ENCODE measurements at places on chromosomes 5 and 9.

GRCh38 chr5:32098291-32098690 is 75.8 kb downstream of the GOLPH3 start:
- no peak for DNase-seq

- DNase-seq: no peak
Observed at GRCh38 chr5:152813526-152813925, 408.4 kb upstream of the NMUR2 start.

DNA sequence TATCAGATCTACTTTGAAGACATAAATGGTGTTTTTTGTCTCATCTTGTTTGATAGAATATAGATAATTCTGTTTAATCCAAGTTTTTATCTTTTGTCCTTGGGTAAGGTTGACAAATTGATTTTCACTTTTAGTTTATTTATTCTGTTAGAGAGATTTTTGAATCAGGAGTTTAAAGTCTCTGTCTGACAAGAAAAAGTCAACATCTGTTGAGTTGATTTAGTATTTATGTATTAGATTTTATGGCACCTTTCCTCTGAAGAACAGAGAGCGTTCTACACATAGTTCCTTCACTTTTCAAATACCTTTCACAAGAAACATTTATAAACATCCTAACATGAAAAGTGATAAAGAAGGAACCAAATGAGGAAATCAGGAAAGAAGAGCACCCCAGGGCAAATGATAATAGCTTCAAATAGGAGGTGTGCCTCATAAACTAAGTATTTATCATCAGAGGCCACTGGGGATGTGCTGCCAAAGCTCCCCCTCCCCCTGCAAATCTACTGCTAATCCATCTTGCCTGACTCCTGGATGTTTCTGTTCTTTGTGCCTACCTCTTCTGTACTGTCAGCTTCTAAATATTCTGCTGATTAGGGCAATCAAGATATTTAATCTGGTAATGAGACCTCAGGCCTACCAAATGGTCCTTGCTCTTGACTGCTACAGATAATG is 457.7 kb upstream of the CHD1 start:
- no peak for DNase-seq

DNA sequence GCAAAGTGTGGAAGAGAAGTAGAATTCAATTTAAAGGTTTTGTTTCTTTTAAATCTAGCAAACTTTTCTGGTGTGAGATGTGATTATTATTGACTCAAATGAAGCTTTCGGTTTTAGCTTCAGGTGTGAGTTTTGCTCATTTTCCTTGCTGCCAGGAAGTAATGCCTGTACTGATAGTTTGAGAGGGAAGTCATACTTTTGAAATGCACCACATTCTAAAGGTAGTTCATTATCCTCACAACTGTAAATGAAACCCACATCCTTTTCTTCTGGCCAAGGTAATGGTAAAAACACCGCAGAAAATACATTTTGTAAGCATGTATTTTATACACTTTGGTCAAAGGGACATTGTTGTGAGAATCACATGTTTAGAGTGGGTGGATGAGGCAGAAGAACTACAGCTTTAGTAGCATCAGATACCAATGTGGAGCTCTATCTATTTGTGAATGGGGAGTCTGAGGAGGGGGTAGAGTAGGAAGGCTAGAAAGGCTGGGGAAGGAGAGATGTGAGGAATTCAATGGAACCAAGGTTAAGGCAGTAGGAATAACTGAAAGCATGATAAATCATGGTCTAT is 167.0 kb upstream of the CDKN2B start:
- DNase-seq: no peak

- DNase-seq: no peak
Observed at GRCh38 chr5:143933451-143933850, 121.5 kb downstream of the HMHB1 start.

DNA sequence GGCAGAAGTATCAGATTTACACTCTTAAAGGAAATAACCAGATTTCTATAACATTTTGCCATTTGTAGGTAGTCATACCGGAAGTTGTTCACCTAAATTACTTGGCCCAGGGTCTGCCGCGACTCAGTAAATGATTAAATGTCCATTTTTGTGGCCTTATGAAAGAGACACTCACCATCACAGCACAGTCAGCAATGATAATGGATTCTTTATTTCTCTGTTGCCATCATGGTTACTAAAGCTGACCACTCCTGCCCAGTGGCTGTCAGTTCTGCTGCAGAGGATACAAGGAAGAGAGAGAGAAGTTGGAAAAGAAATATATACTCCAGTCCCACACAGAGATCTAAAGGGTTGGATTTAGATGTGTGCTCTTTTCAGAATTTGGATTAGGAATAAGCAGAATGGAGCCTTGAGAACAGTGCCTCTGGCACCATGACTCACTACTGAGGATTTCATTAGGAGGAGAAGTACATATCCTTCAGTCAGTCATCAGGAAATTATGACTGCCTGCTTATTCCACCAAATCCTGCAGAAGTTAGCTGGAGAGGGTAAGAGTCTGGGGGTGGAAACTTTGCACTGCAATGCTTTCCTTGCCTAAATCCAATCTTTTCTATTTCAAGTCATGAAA is 72.8 kb upstream of the EFNA5 start:
- DNase-seq: no peak

- no peak for DNase-seq
Observed at GRCh38 chr5:127410959-127411358, 106.5 kb upstream of the PRRC1 start.

DNA sequence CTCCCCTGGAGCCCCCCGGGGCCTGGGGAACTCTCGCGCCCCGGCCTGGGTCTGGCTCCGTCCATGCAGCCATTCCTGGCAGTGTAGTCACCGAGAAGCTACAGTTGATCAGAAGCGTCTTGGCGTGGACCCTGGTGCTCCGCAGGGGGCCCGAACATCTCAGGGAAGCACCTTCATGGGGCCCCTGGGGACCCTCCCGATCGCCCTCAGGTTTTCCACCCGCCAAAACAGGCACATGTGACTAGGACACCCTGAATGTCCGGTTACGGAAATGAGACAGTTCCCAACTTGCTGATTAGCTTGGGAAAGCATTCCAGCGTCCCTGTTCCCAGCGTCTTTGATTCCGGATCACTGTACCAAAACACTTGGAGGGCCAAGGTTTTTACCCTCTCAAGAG is 472 bp downstream of the FBXO4 start:
- peak; percentile 35 for DNase-seq

GRCh38 chr9:104784098-104784497 is 20.2 kb downstream of the NIPSNAP3B start:
- DNase-seq: no peak

DNA sequence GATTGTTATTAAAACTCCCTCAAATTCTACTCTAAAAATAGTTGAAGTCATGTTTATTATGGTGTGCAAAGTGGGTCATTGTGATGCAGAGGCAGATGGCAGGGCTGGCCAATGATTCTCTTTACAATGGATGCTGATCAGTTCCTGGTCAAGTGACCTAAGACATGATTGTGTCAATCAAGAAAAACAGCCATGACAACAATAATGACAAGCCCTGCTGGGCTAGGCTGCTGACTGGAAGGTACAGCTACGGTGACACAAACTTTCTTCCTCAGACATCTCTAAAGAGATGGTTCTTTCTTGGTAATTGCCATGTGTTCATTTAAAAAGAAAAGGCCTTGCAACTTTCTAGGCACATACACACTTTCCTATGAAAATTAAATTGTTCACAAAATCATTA is 3.6 kb downstream of the SLC24A2 start:
- DNase-seq: peak; percentile 86

DNA sequence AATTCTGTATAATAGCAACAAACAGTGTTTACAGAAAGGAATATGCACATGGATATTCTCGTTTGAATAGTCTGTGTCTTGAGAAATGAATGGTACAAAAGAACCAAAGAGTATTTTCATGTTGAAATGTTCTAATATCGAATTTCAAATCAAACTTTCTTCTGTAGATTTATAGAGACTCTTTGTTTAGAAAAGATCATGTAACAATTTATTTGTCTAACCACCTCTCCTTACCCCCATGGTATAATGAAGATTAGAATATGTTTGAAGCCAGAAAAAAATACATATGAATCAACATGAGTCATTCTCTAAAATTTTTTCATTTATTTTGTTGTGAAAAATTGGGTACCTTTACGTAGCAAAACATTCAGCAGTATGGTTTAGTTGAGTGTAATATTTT is 285.6 kb downstream of the PRR16 start:
- DNase-seq: no peak

- no peak for DNase-seq
Observed at GRCh38 chr5:60883229-60883628, 39.2 kb upstream of the ELOVL7 start.

GRCh38 chr5:43019614-43020398 is 20.3 kb downstream of the ANXA2R start:
- DNase-seq: no peak

GRCh38 chr5:142495531-142495930 is 170.7 kb upstream of the SPRY4 start:
- DNase-seq: no peak

DNA sequence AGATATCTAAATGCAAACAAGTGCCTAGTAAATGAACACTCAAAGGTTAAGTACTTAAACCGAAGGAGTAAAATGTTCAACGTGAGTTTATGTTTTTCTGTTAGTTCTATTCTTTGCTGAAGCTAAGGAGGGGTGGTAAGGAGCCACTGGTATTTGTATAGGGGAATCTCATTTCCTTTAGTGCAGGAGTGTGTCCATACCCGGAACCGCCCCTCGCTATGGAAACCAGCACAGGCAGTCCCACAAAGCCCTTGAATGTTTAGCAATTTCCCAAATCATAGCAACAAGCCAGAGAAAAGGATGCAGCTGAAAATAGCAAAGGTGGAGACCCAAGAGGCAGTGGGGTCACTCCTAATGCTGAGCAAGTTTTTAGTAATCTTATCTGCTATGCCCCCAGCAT is 78.8 kb upstream of the STK32A start:
- no peak for DNase-seq

DNA sequence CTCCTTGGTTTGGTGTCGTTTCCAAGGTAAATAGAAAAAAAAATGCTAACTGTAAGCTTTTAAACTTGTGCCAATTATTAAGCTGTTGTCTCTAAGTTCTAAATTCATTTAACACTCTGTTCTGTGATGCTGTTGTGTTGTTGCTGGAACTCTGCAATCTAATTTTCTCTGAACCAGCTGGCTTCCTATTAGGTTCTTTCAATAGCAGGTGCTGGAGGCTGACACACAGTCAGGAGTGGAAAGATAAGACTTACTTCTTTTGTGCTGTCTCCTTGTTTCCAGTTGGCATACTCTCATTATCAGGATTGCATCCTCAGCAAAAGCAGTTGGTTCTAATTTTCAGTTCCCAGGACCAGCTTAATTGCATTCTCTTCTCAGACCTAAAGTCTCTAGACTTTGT is 1252.6 kb upstream of the NUDT12 start:
- DNase-seq: no peak

- DNase-seq: no peak
Observed at GRCh38 chr5:174329738-174330137, 284.2 kb downstream of the NSG2 start.

DNA sequence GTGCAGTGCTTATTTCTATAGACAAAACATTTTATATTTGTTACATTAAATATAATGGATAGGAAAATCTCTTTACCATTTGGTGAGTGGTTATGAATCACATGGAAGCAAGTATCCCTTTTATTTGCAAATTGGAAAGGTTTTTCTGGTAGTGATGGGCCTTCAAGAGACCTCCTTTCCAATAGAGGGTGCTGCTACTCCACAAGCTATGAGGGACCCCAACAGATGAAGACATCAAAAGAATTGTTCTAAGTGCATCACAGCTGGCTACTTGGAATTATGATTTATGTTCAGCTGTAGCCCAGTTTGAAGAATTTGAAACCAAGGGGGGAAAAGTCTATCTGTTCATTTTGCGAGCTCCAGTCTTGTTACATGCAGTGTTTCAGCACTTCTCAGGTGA is 493.7 kb upstream of the SGCD start:
- no peak for DNase-seq

DNA sequence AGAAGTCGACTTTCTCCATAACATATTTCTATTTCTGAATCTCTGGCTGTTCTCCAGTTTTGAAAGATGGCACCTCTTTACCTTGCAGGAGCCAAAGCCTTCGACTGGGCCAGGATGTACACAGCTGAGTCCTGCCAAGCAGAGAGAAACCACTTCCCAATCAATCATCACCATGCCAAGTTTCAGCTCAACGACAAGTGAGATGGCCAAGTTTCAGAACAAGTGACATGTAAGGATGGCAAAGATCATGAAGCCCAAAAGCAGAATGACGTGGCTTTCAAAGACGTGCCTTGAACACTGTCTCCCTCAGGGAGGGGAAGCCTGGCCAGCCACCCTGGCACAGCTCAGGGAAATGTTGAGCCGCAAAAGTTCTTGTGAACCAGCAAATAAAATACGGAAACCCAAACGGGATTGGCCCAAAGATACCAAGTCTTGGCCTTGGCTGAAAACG is 17.7 kb downstream of the STK10 start:
- no peak for DNase-seq

- DNase-seq: no peak
Observed at GRCh38 chr5:138725153-138725817, 27.9 kb upstream of the CTNNA1 start.

- DNase-seq: no peak
Observed at GRCh38 chr5:5266297-5266696, 126.2 kb downstream of the ADAMTS16 start.

DNA sequence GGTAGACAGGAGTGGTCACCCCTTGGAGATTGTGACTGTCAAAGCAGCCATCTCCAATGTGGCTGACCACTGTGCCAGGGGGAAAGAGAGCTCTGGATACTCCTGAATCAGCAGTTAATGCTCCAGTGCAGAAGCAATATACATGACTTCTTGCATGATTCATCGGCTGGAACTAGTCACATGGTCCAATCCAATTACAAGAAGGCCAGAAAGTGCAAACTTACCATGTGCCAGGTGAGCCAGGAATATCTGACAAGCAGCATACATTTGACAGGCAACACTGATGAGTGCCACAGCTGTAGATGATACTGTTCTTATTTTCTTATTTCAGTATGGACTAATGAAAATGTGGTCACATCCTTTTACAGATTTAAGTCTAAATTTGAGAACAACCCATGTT is 440.0 kb upstream of the MPDZ start:
- no peak for DNase-seq

DNA sequence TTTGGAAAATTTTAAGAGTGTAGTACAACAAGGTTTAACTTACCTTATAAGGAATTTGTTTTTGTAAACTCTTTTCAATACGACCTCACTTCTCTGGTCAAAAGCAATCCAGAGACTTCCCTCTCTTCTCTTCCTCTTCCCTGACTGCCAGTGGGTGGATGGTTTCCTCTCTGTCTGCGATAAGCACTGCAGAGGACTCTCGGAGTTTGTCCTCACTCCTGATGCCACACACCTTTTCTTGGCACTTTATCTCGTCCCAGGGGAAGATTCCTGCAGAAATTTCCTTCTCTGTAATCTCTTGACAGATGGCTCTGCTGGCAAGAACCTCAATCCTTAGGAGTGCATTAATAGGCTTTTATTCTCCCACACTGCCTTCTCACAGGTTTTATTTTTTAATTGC is 641.6 kb downstream of the NR2F1-AS1 start:
- no peak for DNase-seq

GRCh38 chr5:122073018-122073417 is 5.0 kb downstream of the LOX start:
- no peak for DNase-seq
